Kidney glomerular epithelial cell (primary cell): ENCODE measurements at places on chromosomes 7 and 10.

DNA sequence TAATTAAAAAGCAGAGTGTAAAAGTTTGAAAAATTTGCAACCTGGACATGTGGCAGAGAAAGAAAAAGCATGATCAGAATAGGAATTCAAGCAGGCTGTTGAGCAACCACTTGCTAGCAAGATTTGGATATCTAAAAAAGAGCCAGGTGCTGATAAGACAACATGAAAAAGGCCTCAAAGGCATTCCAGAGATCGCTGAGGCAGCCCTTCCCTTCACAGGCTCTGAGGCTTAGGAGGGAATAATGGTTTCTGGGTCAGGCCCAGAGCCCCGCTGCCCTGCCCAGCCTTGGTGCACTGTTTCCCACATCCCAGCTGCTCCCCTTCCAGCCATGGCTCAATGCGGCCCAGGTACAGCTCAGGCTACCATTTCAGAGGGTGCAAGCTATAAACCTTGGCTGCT, 64.1 kb upstream of the EEPD1 start:
- no peak for DNase-seq

DNA sequence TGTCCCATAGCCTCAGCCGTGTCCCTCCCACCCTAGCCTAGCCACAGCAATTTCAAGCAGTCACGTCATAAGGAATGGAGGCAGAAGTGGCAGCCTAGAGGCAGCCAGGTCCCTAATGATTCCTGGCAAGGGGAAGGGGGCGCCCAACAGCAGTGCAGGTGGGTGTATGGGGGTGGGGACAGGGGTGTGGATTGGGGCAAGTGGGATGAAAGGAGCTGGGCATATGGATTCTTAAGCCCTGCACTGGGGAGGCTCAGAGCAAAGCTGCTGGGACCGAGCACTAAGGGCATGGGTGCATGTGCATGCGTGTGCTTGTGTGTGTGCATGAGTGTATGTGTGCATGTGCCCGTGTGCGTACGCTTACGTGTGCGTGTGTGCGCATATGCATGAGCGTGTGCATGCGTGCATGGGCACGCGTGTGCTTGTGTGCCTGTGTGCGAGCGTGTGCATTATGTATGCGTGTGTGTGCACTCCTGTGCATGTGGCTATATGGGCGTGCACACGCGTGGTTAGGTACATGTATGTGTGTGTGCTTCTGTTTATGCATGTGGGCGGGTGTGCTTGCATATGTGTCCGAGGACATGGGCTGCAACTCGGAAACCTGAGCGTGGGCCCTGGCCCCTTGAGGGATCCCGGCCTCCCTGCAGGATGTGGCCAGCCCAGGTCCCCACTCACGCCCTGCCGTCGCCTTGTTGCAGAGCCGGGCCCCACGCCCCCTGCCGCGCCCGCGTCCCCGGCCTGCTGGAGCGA, 34.1 kb downstream of the SH2B2 start:
- DNase-seq = no peak

DNA sequence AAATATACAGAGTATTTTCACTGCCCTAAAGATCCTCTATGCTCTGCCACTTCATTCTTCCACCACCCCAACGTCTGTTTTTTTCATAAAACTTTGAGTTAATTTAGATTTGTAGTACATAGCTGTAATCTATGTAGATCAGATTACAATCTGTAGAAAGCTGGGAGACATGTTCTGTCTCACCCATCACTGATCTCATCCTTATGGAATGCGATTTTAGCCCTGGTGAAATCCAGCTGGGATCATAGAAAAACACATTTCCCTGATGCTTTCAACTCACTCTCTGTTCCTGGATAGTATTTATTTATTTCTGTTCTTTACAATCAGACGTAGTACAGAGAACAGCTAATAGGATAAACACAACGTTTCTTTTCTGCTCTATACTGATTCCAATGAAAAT, 521.0 kb downstream of the KIF20B start:
- DNase-seq = peak; percentile 21

DNA sequence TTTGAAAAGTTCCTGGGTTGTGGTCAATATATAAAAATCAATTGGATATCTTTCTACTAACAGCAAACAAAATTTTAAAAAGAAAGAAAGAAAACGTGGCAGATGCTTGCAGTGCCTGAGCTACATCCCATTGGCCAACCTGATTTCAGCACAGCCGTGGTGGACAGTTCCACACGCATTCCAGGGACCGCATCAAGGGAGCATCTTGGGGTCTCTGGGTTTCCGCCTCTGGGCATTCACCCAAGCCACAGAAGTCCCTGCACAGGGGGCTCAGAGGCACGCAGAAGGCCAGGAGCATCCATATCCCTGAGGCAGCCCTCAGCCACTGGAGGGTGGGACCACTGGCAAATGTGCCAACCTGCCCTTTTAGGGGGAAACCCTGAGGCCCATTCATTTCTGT, 254.5 kb upstream of the RNF32 start:
- no peak for DNase-seq

GRCh38 chr10:94645285-94645684, 38.2 kb upstream of the CYP2C18 start:
- no peak for DNase-seq

DNA sequence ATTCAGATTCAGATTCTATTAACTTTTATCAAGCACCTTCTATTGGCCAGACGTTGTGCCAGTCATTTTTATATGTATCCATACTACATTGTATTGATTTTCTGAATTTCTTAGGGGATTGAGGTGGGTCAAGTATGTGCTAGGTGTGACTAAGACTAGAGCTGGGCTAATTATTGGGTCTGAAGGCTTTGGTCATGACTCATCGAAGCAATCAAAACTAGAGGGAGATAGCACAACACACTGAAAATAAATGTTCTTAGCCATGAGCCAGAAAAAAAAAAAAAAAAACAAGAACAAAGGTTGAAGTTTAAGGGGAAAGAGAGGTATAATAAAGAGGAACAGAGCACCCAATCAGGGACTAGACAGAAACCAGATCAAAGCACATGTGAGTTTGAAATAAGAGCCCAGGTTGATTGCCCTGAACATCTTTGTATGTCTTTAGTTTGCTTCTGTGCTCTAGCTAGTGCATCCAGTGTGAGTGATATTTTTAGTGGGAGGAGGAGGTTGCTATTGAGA, 171.6 kb upstream of the FOXP2 start:
- peak; percentile 77 for DNase-seq

DNA sequence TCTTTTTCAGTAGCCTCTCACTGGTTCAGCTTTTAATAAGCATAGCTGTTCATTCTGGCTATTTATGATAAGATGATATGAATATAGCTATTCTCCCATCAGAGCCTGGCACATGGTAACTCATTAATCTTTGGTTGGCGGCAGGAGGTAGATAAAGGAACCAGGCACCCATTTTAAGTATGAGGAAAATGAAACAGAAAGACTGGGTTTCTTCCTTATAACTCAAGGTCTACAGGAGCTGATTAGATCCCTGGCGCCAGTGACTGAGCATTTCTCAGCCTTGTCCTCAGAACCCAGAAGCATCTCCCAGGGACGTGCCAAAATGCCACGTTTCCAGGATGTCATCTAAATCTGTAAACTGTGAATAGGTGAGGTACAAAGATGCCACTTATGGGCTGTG, 141.9 kb downstream of the TCF7L2 start:
- no peak for DNase-seq

GRCh38 chr7:113200281-113200680, 81.9 kb upstream of the SMIM30 start:
- DNase-seq = no peak

DNA sequence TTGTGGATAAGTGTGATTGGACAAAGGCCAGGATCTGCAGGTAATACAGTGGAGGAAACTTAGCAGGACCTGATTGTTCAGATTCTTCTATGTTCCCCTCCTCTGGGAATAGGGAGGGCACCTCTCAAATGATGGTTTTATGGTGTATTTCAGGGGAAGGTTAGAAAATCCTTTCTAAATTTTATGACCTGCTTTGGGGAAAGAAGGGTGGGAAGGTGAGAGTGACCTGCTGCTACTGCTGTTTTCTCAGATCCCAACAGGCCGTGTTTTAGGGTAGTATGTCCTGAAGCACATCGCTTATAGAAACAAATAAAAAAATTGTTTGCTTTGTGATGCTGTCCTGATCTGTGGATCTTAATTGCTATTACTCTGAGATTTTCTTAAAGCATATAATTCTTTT, 404.1 kb upstream of the GALNT17 start:
- no peak for DNase-seq

DNA sequence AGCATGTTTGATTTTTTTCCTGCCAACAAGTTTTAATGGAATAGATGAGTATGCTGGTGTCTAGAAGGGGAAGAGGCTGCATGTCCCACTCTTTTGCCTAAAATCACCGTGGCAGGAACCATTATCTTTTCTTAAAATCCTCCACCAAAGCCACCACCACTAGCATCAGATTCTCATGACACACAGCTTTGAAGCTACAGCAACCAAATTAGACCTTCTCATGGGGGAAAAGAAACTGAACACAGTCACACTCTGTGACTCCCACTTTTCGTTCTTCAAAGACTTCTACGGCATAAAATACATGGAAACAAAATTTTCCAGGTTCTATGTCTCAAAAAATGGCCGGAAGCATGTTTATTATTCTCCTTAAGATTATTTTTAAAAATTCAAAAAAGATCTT, 81.8 kb downstream of the SGMS1 start:
- DNase-seq = no peak

- no peak for DNase-seq
Observed at GRCh38 chr7:151509670-151510333, 9.9 kb downstream of the RHEB start.

GRCh38 chr10:28095791-28096378, 97.0 kb upstream of the ODAD2 start:
- no peak for DNase-seq

DNA sequence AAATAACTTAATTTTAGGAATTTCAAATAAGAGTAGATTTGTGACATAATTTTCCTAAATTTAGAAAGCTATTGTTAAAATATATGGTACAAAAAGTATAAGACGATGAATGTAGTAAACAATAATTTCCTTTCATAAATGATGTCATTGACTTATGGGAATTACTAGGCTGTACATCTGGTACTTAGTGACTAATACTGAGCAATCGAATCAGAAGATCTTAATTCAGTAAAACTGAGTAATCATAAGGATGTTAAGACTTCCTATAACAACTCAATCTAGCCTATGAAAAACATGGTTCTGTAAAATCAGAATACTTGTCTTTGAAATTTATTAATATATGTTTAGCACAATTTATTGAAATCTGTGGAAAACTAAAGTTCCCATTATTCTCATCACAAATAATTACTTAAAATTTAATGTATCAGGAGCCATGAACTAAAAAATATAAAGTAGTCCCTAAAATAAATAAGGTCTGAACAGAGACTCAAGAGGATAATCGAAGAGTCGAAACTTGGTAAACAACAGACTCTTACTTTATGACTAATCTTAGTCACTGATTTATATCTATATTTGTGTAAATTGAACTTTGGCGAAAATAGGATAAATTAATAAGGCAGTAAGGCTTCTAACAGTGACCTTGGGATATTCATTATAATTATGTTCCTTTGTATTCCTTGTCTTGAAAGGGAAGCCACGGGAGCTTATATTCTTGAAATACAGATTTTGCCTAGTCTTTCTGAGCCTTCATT, 142.1 kb downstream of the HGF start:
- DNase-seq = no peak

DNA sequence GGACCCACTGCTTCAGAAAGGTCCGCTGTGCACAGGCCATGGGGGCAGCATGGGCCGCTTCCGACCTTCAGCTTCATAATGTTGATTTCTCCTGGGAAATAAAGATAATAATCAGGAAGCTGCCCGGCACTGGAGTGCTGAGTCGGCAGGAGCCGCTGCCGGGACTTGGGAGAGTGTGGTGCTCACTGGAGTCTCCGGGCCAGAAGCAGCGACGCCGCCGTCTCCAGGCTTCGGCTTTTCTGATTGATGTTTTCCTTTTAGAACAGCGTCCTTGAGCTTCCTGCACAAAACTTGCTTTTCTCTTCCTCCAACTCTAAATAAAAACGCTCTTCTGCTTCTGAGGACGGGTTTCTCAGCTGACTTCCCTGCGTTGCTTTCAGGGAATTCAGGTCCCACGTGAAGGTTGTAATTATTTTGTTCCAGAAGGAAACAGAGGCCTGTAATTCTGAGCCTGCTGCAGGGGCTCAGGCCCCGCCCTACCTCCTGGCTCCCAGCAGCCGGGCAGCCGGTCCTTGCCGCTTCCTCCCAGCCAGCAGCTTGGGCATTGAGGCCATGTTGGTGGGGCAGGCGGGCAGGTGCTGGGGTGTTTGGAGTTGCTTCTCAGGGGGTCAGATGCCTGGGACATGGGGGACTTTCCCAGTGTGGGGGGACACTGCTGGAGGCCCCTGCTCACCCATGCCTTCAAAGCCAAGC, 14.7 kb downstream of the PWWP2B start:
- no peak for DNase-seq

DNA sequence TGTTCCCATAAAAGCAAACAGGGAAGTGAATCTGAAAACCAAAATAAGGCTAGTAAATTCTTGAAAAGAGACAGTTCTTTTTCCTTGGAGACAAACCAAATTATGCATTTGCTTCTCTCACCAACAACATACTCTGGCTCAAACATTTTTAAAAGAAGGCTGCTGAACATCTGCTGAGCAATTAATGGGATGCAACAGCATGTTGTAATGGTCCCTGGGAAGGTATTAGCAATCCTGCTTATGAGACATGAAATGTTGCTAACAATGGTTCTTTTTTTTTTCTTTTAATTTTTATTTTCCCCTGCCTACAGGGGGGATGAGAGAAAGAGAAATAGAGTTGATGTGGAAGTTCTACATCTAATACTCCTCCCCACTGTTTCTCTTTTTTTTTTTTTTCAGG, 572.1 kb downstream of the SORCS1 start:
- no peak for DNase-seq

DNA sequence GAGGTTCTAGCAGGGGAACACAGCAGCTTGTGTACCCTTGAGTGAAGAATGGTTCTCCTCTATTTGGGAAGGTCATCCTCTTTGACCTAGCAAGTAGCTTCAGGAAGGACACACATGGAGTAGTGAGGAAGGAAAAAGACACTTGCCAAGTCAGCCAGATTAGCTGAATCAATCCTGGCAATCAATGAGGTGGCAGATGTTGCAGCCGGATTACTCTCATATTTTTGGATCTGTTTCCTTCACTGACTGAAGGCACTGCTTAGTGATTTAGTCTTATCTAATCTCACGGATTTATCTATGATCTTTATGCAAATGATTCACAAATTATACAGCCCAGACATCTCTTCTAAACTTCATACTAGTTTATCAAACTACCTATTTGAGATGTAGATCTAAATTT, 218.8 kb downstream of the GPR158 start:
- DNase-seq = no peak
